Chondrocyte (in vitro differentiated cells): ENCODE measurements at places on chromosomes 2 and 18. TPM values are rescaled to one million over a fixed set of nuclear protein-coding genes. Genes with fewer than 3 reads are reported as not detected.

- no peak overlapping the region for H3K27ac ChIP-seq
- no peak for DNase-seq
- peaks cover 3% of the 10 kb centered on the region for H3K36me3 ChIP-seq
- no peaks in the 10 kb centered on the region for H3K4me1 ChIP-seq
Observed at GRCh38 chr2:238510911-238511613, 84.3 kb downstream of the ASB1 start.

DNA sequence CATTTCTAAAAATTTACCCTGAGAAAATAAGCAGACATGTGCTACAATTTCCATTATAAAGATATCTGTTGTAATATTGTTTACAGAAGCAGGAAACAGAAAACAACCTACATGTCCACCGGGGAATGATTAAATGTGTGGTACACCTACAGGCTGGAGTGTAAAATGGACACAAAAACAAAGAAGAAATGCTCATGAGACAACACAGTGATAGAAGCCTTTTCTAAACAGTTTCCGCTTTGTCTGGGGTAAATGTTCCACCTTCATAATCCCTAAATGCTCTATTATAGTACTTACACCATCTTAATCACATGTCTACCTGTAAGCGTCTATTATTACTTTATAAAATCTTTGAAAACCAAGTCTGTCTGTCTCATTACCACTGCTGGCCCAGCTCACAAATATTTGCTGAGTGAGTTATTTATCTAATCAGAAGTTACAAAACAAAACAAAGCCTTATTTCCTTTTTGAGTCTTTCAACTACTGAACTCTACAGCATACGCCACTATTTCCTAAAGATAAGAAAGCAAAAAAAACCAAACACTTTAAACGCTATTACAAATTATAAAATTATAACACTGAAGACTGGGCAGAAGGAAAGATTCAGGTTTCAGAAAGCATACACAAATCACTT is 95.3 kb downstream of the PIGN start:
- no peak overlapping the region for H3K27ac ChIP-seq
- H3K4me1 ChIP-seq, result no peaks in the 10 kb centered on the region
- no peaks in the 10 kb centered on the region for H3K27me3 ChIP-seq
- H3K4me3 ChIP-seq, result no peak overlapping the region

GKN1 gene
- total RNA-seq, result 0.37 TPM in 1 of 3 replicates, not detected in the others

GRCh38 chr2:210366675-210367080 is 51.7 kb upstream of the MYL1 start:
- no peaks in the 10 kb centered on the region for H3K36me3 ChIP-seq
- H3K4me1 ChIP-seq, result no peaks in the 10 kb centered on the region
- no peak overlapping the region for H3K27ac ChIP-seq

- no peak overlapping the region for H3K4me3 ChIP-seq
- DNase-seq, result no peak
- H3K4me1 ChIP-seq, result peaks cover 9% of the 10 kb centered on the region
- no peaks in the 10 kb centered on the region for H3K36me3 ChIP-seq
- no peak overlapping the region for H3K27ac ChIP-seq
Observed at GRCh38 chr2:165645930-165646831, 147.9 kb downstream of the GALNT3 start.

- H3K36me3 ChIP-seq, result peaks cover 72% of the 10 kb centered on the region
- H3K27me3 ChIP-seq, result no peaks in the 10 kb centered on the region
- no peak for DNase-seq
- no peak overlapping the region for H3K4me3 ChIP-seq
- peak overlapping the region; percentile 89 for H3K27ac ChIP-seq
Observed at GRCh38 chr2:160294339-160294803, 94.3 kb upstream of the ITGB6 start.

FAM228A gene
- total RNA-seq, result 0.22 to 0.58 TPM (median 0.31 TPM) in 3 replicates

LIPG gene
- 0.34 to 1.5 TPM (median 1.4 TPM) in 3 replicates for total RNA-seq
